Fibroblast of pulmonary artery (primary cell): ENCODE measurements at places on chromosomes 11 and 22.

- DNase-seq = no peak
These were observed 11.1 kb downstream of the BACE1-AS start for GRCh38 chr11:117302228-117302627.

GRCh38 chr22:41564563-41564962 lies 3.8 kb downstream of the CSDC2 start:
- DNase-seq = no peak

DNA sequence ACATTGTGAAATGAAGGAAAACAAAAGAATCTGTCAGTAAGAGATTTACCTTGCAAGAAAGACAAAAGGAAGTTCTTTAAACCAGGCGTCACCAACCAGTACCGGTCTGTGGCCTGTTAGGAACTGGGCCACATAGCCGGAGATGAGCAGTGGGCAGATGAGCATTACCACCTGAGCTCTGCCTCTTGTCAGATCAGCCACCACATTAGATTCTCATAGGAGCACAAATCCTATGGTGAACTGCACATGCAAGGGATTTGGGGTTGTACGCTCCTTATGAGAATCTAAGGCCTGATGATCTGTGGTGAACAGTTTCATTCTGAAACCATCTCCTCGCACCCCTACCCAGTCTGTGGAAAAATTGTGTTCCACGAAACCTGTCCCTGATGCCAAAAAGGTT lies 108.2 kb downstream of the CYP2R1 start:
- no peak for DNase-seq

DNA sequence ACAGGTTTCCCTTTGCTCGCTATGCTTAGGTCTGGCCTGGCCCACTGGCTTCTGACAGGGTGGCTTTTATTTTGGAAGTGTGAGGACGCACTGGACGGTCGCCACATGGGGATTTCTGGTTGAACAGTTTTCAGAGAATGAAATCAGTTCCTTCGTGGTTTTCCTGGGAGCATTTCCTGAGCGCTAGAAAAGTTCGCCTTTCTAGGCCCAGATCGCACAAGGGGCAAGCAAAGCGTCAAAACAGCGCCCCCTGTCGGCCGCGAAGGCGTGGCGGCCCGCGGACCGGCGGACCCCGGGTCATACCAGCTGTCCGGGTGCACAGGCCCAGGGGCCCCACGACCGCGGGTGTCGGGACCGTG lies 12.7 kb upstream of the CYP2R1 start:
- DNase-seq = peak; percentile 74

DNA sequence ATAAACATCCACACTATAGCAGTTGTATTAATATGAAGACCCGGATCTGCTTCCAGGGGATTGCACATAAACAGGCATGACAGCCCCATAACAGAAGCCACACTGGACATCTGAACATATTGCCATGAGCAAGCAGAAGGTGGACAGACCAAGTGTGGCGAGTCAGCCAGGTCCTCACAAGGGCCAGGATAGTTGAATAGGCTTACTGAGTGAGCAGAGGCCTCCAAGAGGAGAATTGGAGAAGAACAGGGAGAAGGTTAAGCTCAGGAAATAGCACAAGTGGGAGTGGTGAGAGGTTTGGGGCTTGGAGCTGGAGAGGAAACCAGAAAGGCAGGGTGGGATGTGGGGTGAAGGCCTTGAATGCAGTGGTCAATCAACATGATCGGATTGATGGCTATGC lies 10.8 kb downstream of the SLC35C1 start:
- DNase-seq = peak; percentile 26

GRCh38 chr11:107282195-107282594 lies 175.4 kb downstream of the CWF19L2 start:
- DNase-seq = no peak

DNA sequence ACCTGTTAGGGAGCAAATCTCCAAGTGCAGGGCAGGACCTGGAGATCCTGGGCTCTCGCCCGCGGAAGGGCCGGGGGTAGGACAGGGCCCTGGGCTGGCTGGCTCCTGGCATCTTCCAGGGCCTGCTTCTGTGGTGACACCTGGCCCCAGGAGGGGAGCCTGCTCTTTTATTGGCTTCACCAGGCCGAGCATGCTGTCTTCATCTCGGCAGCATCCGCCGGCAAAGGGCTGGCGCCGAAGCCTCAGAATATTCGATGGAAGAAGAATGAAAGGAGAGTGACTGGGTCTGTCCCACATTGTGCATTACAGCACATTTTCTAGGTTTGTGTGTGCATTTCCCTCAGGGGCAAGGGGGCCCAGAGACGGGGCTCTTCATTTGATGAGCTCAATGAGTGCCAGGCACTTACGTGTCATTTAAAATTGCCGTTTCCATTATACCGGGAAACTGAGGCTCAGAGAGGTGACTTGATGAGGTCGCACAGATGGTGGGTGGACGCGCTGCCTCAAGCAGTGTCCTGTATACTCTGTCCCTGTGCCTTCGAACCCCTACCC lies 70.0 kb downstream of the RBX1 start:
- no peak for DNase-seq

DNA sequence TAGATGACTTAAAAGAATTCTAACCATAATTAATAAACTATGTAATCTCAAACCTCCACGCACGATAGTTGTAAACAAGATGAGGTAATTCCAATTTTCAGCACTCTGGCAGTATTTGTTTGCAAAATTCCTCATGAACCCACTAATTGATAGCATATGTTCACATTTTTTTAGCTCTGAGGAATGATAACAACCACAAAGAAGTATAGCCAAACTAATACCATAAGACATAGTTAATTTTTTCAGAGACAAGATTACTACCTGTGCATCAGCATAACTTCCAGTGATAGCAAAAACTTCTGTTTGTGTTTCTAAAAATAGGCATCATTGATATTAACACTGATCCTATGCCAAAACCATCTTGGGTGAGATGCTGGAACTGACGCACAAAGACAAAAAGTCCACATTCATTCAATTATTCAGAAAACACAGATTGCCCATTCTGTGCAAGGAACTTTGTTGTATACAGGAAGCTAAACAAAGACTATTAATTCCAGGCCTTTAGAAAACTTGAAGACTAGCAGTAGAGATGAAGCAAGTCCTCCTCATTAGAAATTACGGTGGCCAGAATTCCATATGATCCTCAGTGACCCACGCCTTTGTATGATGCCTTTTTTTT lies 57.7 kb downstream of the PDGFD start:
- DNase-seq = peak; percentile 21

DNA sequence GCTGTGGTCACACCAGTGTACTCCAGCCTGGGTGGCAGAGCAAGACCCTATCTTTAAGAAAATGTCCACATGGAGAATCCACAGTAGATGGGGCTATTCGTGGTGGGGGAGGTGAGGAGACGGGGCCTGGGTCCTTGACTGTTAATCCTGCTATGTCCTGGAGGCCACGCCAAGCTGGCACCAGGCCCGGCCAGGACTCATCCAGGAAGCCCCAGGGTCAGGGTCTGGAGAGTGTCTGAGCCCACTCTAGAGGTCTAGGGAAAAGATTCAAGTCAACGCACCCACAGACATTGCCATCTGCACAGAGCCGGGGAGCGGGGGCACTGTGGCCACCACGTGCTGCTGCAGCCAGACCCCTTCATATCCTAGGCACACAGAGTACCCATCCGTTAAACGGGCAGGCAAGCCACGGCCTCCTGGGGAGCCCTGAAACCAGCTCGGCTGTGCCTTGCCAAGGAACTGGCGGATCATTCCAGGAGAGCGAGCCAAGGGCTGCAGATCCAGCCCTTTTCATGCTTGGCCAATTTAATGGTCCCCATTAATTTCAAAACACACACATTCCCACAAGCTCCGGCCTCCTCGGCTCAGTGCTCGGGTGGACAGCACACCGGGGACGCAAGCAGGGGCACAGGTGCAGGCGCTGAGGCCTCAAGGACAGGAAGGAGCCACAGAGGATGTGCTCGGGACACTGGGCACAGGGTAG lies 24.7 kb downstream of the MACROD1 start:
- no peak for DNase-seq

GRCh38 chr11:59191890-59192289 lies 20.0 kb downstream of the DTX4 start:
- DNase-seq = no peak

GRCh38 chr11:30893318-30893717 lies 307.2 kb upstream of the MPPED2 start:
- no peak for DNase-seq

DNA sequence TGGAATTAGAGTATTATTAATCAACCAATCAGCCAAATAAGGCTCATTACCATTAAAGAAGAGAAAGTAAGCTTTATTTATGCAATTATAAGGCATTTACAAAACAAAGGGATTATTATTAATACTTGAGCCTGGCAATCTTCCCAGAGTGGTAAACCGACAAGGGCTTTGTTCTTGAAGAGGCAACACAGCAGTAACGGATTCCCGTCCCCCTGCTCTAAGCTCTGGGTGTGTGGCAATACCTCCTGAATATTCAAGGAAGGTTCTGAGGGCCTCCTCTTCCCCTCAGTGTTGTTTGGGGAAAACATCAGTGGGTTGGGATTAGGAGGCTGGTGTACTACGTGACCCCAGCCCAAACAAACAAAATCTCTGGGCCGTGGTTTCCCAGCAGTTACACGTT lies 176.5 kb downstream of the TENM4 start:
- peak; percentile 23 for DNase-seq

DNA sequence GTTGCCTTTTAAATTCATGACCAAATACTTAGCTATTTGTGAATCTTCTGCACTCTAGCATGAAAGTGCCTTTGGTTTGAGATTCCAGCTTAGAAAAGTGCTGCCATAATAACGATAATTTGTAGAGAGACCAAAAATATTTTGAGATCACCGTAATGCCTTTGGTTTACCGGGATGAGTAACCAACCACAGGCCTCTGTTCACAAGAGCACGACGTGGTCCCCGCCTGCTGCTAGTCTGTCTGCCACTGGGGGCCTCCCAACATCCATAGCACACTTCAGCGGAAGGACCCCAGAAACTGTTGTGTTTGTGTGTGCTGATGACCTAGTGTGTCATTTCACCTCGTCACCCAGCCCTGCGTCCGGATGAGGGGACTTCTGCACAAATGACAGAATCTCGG lies 67.0 kb upstream of the RASSF10 start:
- no peak for DNase-seq

DNA sequence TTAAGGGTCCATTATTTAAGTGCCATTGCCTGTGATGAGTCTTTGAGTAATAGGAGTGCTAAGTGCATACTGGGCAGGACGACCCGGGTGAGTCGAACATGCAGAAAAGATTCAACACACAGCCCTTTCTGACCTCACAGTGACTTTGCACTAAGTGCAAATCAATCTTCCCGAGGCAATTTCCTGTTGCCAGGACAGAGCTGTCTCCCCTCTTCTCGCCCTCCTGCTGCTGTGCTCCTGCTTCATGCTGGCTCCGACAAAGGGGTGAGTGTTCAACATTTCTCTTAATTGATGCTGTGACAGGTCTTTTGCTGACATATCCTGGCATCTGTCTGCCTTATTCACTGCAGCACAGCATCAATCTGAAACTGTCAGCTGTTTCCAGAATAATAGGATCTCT lies 42.0 kb downstream of the MCHR1 start:
- DNase-seq = peak; percentile 13

GRCh38 chr11:84480131-84480530 lies 1147.0 kb downstream of the DLG2 start:
- no peak for DNase-seq

- no peak for DNase-seq
These were observed 1949.4 kb upstream of the RAG2 start for GRCh38 chr11:38547462-38547861.

- no peak for DNase-seq
These were observed 70.7 kb upstream of the PAX6 start for GRCh38 chr11:31881825-31882224.

DNA sequence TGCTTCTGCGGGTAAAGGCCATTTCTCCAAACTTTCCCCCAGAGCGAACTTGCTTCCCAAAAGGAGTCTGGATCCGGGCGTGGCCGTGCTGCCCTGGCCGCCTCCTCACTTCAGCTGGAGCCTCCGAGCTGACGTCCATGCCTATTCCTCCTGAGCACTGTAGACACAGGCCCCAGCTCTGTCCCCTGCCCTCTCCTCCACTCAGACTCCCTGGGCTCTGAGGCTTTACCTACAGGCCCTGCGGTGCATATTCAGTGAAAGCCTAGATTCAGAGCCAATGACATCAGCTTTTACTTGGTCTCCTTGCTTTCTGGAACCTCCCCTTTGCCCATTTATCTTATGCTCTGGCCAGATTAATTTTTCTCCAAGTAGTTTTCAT lies 9.7 kb downstream of the LRP5 start:
- no peak for DNase-seq

- DNase-seq = peak; percentile 2
These were observed 172.6 kb upstream of the LUZP2 start for GRCh38 chr11:24324211-24324610.

- DNase-seq = no peak
These were observed 1340.9 kb downstream of the TBC1D22A start for GRCh38 chr22:48103126-48103875.

- DNase-seq = no peak
These were observed 205.3 kb downstream of the MN1 start for GRCh38 chr22:27596133-27596870.

GRCh38 chr22:39188809-39189208 lies 36.3 kb upstream of the CBX7 start:
- DNase-seq = no peak
